ENCODE measurements at places on chromosomes 7 and 10.

GRCh38 chr7:105278973-105279687 is 109.6 kb downstream of the SRPK2 start:
- DNase-seq, result no peak

- DNase-seq, result peak; percentile 36
Observed at GRCh38 chr10:128540781-128541761, 414.8 kb upstream of the MKI67 start.

DNA sequence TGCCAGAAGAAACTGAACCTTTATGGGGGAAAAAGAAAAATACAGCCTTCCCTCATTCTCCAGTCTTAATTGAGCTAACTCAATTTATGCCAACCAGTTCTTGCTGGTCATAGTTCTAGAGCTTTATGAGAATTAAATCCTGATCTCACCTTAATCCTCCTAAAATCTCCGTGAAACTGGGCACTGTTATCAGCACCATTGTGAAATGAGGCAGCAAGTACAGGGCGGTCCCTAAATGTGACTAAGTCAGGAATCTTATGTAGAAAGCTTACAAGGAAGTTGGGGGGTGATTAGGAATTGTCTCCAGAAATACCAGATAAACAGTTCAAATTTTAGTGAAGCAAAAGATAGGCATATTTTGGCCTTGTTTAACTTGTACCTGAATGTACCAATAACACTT is 10.7 kb upstream of the INSYN2A start:
- no peak for DNase-seq

- no peak for DNase-seq
Observed at GRCh38 chr10:81200801-81201200, 663.1 kb downstream of the SH2D4B start.

- DNase-seq, result no peak
Observed at GRCh38 chr10:2401459-2401858, 664.1 kb upstream of the ADARB2 start.

- DNase-seq, result no peak
Observed at GRCh38 chr7:107327986-107328569, 141.8 kb upstream of the GPR22 start.

GRCh38 chr7:32586291-32587221 is 91.3 kb downstream of the AVL9 start:
- DNase-seq, result no peak

- DNase-seq, result no peak
Observed at GRCh38 chr10:102514487-102515311, 10.9 kb downstream of the SUFU start.

DNA sequence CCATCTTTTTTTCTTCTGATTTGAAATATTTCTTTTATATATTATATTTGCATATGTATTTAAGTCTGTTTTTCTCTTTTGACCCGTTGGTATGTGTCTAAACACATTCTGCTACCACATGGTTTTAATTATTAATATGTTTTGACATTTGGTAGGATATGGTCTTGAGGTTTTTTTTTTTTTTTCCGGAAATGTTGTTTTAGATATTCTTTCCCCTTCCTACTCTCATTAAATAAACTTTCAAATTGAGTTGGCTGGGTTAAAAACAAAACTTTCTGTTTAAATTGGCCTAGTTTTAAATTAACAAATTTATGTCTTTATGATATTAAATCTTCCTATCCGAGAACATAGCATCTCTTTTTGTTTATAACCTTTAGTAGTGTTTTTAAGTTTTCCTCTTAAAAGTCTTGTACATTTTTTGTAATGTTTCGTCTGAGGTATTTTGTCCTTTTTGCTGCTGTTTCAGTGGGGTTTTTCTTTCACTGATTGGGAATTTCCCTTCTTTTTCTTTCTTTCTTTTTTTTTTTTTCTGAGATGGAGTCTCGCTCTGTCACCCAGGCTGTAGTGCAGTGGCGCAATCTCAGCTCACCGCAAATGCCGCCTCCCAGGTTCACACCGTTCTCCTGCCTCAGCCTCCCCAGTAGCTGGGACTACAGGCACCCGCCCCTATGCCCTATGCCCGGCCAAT is 25.4 kb downstream of the STAM start:
- DNase-seq, result no peak

- DNase-seq, result no peak
Observed at GRCh38 chr10:65891073-65891981, 1034.5 kb upstream of the LRRTM3 start.

DNA sequence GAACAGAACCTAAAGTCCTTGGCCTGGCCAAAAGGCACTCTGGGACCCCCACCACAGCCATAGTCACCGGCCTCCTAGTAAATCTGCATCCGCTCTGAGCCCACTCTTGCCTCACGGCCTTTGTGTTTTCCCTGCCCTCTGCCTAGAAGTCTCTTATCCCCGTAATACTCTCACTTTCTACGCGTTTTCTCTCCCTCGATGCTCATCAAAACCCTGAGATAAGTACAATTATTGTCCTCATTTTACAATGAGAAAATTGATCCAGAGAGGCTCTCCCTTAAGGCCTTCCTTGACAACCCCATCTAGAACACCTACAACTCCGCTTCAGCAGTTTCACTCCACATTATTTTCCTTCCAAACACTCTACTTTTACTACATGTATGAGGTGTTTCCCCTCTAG is 1.5 kb upstream of the SFXN4 start:
- DNase-seq, result no peak

GRCh38 chr7:46165276-46165675 is 244.2 kb upstream of the IGFBP3 start:
- DNase-seq, result no peak

DNA sequence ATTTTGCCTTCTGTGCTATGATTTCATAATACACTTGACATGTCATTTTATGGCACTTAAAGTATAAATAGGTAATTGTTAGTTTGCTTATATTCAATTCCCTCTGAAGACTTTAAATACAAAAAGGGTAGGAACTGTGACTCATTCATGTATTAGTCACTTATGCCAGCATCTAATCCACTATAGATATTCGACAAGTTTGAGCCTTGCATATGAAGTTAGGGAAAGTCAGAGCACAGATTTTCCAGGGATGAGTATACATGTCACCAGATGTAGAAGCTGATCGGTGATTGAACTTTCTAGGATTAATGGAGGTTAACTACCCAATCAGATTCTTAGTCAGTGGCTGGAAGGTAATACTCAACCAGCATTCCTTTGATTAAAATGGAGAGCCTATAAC is 1321.5 kb downstream of the XPNPEP1 start:
- DNase-seq, result no peak

GRCh38 chr10:9419757-9420156 is 1365.3 kb downstream of the GATA3 start:
- DNase-seq, result no peak

GRCh38 chr7:140557809-140558518 is 78.7 kb upstream of the MKRN1 start:
- no peak for DNase-seq

Measured in neural crest cell (in vitro differentiated cells).